ENCODE measurements at places on chromosomes 11 and 22. TPM values are rescaled to one million over a fixed set of nuclear protein-coding genes. Genes with fewer than 3 reads are reported as not detected.

GRCh38 chr11:116507016-116507415, 265.8 kb downstream of the BUD13 start:
- H3K27me3 ChIP-seq: peaks cover 52% of the 10 kb centered on the region
- DNase-seq: no peak
- no peaks in the 10 kb centered on the region for H3K36me3 ChIP-seq
- no peaks in the 10 kb centered on the region for H3K4me1 ChIP-seq
- no peak overlapping the region for H3K4me3 ChIP-seq

GRCh38 chr11:1701091-1701807, 4.3 kb downstream of the KRTAP5-6 start:
- DNase-seq: peak; percentile 63
- H3K27me3 ChIP-seq: no peaks in the 10 kb centered on the region
- no peaks in the 10 kb centered on the region for H3K4me1 ChIP-seq
- no peak overlapping the region for H3K27ac ChIP-seq
- no peak overlapping the region for H3K4me3 ChIP-seq
- no peaks in the 10 kb centered on the region for H3K36me3 ChIP-seq

DNA sequence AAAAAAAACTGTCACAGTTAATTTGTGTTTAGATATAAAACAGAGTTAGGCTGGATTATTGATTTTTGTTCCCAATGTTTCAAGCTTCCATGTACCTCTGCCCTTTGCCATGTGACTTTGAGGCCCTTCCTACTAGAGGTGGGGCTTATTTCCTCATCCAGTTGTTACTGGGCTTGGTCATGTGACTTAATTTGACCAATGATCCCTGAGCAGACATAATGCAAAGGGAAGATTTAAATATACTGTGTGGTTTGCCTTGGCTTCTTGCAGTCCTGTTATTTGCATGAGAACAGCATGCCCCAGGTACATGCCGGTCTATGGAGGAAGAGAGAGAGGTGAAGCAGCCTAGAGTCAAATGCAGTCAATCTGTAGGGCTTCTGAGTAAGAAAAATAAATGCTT, 347.0 kb downstream of the MIAT start:
- H3K27ac ChIP-seq: no peak overlapping the region
- DNase-seq: no peak
- H3K36me3 ChIP-seq: no peaks in the 10 kb centered on the region
- H3K27me3 ChIP-seq: no peaks in the 10 kb centered on the region
- no peak overlapping the region for H3K4me3 ChIP-seq
- peaks cover 9% of the 10 kb centered on the region for H3K4me1 ChIP-seq

DNA sequence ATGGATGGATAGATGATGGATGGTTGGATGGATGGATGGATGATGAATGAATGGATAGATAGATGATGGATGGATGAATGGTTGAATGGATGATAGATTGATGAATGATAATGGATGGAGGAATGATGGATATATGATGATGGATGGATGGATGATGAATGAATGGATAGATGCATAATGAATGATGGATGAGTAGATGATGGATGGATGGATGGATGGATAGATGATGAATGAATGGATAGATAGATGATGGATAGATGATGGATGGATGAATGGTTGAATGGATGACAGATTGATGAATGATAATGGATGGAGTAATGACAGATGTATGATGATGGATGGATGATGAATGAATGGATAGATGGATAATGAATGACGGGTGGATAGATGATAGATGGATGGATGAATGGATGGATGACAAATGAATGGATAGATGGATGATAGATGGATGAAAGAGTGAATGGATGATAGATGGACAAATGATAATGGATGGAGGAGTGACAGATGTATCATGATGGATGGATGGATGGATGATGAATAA, 1466.5 kb downstream of the BRD1 start:
- H3K4me3 ChIP-seq: no peak overlapping the region
- no peaks in the 10 kb centered on the region for H3K36me3 ChIP-seq
- no peak for DNase-seq
- no peak overlapping the region for H3K27ac ChIP-seq

CRACR2B gene
- 1.1 TPM for total RNA-seq

CDC42EP2 gene
- total RNA-seq: 5.4 TPM

SHISAL1 gene
- 2.5 TPM for total RNA-seq

KRTAP5-9 gene
- not detected for total RNA-seq

OR6Q1 gene
- not detected for total RNA-seq

Data from A673 (cell line).